ENCODE measurements at places on chromosomes 11 and 22. TPM values are rescaled to one million over a fixed set of nuclear protein-coding genes. Genes with fewer than 3 reads are reported as not detected.

MS4A4A gene
- total RNA-seq, result not detected

DUSP8 gene
- 1.7 TPM for total RNA-seq

DNA sequence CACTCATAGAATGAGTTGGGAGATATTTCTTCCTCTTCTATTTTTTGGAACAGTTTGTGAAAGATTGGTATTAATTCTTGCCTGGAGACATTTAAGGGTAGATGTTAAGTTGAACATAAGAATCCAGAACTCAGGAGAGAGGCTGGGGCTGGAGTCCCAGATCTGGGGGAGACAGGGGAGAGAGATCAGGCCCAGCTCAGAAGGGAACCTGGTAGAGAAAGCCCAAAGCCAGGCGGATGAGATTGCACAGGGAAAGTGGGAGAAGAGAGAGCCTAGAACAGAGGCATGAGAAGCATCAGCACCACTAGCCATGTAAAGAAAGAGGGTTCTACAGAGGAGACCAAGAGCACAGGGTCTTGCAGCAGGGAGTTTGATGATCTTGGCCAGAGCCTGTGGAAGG, 13.0 kb upstream of the GNAZ start:
- DNase-seq, result no peak

DNA sequence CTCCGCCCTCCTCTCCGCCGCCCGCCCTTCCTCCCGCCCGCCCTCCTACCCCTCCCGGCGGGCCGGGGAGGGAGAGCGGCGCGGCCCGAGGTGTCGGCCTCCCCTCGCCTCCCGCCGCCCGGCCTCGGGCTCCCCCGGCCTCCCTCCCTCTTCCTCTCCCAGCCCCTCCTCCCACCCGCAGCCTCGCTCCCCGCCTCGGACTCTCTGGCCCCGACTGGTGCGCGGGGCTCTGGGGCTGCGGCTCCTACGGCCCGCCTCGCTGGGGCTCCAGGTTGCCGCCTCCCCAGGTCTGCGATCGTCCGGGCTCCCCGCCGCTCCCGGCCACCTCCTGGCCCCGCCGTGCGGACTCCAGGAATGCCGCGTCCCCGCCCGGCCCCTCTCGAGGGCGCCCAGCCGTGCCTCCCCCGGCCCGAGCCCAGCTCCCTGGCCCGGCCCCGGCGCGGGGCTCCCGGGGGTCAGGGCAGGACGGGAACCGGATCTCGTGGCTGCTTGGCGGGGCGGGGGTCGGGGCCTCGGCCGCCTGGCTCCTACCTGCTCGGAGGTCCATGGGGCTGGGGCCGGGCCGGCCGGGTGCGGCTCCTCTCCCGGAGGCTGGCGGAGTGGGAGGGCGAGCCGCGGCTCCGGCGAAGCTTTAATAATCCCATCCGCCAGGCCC, at the start of gene CLCF1:
Gene CLCF1 (minus strand): TSS at position 606 of the 655 bp plus-strand sequence. CDS start 59 bp downstream, at position 547.
- DNase-seq, result peak; percentile 95

DNA sequence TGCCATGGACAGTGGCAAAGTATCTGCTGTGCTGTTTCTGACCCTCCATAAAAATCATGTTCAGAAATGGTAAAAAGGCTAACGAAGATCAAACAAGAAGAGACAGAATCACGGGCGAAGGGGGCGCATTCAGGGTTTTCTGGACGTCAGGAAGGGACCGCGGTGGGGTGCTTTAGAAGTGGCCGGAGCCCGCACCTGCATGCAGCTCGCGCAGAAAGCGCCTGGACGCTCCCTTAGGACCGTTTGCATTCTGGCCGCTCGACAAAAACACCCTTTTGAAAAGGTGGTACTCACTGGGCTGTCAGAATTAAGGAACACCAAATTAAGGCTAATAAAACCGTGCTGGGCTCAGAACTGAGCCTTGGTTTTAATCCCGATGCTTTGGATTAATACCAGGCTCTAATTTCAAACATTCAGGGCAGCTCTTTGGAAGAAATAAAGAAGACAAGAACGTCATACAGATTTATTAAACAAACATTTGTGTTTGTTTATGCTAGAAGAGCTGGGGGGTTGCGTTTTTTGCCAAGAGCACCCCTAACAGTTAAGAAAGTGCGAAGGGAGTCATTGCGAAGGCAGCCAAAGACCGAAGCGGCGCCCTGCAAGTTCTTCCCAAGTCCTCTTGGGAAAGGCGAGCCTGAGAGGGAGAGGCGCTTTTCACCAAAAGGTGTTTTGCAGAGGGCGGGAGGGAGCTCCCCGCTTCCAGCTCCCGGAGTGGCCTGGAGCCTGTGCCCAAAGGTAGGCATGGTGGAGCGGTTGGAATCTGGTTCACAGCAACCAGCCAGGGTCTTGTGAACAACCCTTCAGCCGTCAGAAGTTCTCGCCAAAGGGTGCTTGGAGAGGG, 47.7 kb upstream of the DBX1 start:
- DNase-seq, result peak; percentile 53

DNA sequence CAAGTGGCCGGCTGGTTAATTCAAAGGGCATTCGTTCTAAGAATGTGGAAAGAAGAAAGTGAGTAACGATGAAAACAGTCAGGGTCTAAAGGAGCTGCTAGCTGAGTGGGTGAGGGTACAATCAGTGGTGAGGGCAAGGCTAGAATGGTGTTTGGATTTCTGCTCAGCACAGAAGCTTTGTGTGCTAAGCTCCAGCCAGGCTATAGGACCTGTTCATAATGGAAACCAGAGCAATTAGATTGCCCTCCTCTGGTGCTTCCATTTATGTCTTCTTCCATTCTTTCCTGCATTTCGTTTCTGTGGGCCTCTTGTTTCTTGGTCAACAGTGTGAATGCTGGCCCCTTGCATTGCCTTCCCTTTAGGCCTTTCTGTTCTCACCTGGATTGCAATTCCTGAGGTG, 572.9 kb upstream of the CHORDC1 start:
- DNase-seq, result no peak

GRCh38 chr22:39349967-39350726, at the start of gene SYNGR1:
Gene SYNGR1, plus strand, starts transcription at chr22:39349991. Its CDS starts 20 bp downstream, at chr22:39350011.
- no peak for DNase-seq

TRPM5 gene
- not detected for total RNA-seq

GRCh38 chr22:31753005-31753633, 700 bp upstream of the DEPDC5 start:
- DNase-seq, result peak; percentile 83

ZNF280A gene
- 0.15 TPM for total RNA-seq

- DNase-seq, result no peak
Observed at GRCh38 chr22:35754761-35755160, 37.1 kb downstream of the APOL5 start.

GRCh38 chr11:99489581-99489980, 468.8 kb downstream of the CNTN5 start:
- DNase-seq, result no peak

Measured in H7 (cell line).